ENCODE measurements at places on chromosomes 2 and 18.

DNA sequence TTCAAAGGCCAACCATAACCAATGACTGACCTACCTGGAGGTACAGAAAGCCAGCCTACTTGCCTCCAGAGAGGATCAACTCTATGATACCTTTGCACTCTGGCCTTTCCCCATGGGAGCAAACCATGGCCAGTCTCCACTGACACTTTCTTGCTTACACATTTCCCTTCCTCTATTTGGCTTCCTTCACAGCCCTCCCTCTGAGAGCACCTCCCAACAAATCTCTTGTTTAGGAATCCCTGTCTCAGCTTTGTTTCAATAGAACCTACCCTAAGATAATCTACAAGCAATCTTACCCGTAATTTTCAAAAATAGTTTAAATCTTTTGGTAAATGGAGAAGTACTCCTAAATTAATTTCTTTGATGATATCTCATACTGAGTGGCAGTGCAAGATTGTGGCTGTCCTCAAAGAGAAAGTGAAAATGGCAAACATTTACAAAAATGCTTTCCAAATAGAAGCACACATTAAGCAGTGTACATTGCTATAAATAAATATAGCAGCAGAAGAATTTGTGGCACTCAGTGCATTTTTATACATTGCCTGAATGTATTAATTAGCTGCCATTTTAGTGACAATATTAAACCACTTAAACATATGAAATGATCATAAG, 140.6 kb downstream of the CCDC148 start:
- DNase-seq: no peak

DNA sequence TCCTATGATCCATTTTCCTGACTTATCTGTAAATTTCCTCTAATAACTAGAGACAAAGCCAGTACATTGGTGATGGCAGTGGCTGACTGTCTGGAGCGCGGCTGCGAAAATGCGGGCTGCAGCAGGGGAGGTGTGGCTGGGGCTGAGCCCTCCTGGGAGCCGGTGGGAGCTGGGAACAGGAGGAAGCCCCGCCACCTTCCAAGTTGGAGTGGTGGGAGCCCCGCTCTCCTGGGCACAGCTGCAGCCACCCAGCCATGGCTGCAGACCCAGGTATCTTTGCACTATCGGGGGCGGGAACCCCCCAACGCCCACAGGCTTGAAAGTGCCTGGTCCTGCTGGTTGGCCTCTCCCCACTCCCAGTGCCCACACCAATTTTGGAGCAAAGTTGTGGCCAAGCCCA, 633.0 kb upstream of the TMEFF2 start:
- no peak for DNase-seq

DNA sequence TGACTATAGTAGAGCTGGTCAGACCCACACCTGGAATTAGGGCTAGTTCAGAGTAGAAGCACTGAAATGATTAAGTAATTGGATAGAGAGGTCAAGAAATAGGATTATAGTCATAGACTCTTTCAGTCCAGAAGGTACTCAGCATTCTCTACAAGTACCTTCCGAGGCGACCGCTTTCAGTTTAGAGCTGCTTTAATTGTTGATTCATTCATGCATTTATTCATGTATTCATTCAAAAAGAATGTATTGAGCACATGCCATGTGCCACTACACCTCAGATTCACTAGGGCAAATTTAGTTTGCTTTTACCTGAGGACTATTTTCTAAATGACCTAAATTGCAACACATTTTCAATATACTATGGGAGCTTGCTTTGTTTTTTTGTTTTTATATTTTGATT, 48.7 kb downstream of the CRIM1 start:
- DNase-seq: no peak

GRCh38 chr18:25164211-25164847, 187.6 kb downstream of the ZNF521 start:
- no peak for DNase-seq

DNA sequence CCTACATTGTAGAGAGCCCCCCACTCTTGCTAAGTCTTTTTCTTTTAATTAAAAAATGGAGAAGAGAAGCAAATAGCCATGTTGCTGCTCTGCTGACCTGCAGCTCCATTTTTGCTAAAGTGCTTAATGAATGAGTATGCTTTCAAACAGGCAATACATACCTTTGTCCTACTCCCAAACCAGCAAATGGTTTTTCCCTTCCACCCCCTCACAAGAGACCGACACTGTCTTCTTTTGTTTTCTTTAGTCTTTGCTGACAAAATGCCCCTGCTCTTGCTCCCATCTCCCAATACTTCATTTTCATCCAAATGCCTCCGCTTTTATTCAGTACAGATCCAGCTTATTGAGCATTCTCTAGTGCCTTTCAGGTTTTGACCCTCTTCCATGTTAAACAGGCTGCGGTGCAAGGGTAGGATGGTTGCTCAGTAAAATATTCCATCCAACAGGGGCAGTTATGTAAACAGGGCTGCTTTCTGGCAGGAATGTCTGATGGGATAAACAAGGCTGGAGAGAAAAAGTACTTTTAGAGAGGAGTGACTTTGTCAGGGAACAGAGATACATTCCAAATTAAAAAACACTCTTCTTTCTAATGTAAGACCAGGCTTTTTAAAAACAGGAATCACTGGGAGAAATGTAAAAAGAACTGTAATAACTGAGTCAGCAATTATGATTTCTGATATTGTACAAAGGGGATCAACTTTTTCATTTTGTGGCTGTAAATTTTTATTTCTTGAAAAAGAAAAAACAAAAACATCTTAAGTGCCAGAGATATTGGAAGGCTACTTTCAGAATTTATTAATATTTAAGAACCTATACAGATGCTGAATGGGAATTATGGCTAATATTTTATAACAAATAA, 136.8 kb downstream of the MEP1B start:
- no peak for DNase-seq

All from body of pancreas (tissue), 4 donors.